ENCODE measurements at places on chromosomes 3 and 15.

- no peak for DNase-seq
Observed at GRCh38 chr15:47598996-47599395, 118.3 kb upstream of the SEMA6D start.

- DNase-seq, result no peak
Observed at GRCh38 chr3:196989721-196990262, 21.2 kb upstream of the PIGZ start.

DNA sequence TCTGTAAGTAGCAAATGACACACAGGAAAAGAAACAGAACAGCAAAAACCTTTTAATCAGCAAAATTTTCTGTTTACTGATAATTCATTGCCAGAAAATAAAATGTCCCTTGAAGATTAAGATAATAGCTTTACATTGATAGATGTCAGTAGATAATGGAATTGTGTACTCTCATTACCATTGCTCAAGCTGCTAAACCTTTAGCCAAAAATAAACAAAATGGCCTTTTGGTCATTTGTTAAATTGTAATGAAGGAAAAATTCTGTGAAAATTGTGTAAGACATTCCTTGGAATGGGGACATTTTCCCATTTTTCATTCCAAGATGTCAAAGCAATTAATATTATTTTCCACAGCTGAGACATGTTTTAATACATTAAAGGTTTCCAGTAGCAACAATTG is 189.8 kb downstream of the PLOD2 start:
- DNase-seq, result no peak

- DNase-seq, result peak; percentile 39
Observed at GRCh38 chr3:11718637-11719405, 75.1 kb upstream of the VGLL4 start.

DNA sequence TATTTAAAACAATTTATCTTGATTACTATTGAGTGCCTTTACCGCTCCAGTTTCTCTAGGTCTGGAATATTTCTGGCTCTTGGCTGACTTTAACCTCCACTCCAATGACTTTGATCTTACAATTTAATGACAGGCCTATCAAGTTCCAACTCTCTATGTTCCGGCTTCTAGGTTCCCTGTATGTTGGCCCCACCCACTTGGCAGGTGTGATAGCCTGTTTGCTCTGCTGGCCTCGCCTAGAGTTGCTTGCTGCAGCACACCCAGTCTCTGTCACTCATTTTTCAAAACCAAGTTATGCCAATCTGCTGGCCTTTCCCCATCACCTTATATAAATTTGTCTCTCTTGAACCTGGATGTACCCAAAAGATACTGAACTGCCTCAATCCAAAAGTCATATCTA is 428.0 kb downstream of the ROBO1 start:
- DNase-seq, result no peak

DNA sequence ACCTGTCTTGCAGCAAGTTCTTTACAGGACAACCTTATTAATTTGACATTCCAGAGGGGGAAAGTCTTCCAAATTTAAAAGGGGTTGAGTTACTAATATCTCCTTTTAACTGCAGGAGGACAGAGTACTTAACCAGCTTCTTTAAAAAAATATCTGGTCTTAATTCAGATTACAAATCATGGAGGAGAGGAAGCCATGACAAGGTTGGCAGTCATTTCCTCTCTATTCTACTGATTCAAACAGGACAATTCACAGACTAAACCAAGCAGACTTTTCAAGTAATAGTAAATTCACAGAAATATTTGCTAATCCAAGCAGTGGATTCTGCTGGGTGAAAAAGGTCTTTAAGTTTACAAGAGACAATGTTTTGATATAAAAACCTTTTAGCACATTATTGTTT is 185.3 kb downstream of the CFAP20DC start:
- DNase-seq, result no peak

DNA sequence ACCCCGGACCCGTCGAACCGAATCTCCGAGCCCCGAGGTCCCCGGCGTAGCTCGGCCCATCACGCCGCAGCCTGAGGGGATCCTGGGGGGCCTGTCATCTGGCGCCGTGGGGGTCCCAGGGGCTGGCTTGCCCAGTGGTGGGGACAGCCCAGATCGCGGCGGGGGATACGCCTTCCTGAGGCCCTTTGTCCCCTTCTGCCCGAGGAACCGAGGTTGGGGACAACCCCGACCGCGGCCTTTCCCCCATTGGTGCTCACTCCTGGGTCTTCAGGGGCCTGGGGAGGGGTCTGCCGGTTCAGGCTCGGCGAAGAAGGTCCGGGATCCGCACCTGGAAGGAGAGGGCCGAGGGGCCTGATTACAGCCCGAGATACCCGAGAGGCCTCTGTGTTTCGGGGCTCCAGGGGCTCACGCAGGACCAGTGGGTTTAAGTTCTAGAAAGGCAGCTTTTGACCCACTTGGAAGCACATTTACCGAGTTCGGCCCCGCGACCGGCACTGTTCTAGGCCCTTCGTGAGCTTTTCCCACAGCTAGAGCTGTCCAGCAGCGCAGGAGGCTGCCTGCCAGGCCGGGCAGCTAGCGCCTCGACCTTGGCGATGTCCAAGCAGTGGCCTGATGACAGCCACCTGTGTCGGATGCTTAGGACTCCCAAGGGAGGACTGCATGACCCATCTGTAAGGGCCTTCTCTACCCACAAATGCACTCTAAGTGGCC is 504 bp downstream of the ABHD2 start:
- DNase-seq, result no peak

Data from central memory CD4-positive, alpha-beta T cell (primary cell).